Nucleus accumbens (tissue), 56 donors: ENCODE measurements at places on chromosomes 5 and 9.

- DNase-seq = no peak
Observed at GRCh38 chr9:73773896-73774295, 622.2 kb downstream of the ANXA1 start.

GRCh38 chr9:127064335-127064734 lies 58.1 kb downstream of the ANGPTL2 start:
- DNase-seq = no peak

DNA sequence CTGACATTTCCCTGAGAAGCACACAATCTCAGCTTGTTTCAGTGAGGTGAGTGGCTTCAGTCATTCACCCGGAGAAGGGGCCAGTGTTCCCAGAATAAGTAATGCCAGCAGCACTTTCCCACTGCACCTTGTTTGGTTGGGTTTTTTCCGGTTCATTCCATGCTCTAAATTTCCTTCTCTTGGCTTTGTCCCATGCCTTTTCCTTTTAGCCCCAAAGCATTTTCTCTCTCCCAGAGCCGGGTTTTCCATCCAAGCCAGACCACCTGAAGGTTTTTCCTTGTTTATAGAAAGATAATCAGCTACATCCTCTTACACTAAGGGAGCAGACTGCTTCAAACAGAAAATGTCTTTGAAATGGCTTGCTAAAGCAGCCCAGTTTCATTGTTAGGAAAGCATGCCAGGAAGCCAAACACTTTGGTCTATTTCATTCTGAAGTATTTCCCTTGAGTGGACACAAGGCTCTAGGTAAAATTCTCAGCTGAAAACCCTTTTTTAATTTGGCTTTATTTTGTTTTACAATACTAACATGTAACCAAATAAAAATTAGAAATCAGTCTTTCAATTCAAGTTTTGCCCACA lies 501.6 kb downstream of the DTWD2 start:
- DNase-seq = no peak

DNA sequence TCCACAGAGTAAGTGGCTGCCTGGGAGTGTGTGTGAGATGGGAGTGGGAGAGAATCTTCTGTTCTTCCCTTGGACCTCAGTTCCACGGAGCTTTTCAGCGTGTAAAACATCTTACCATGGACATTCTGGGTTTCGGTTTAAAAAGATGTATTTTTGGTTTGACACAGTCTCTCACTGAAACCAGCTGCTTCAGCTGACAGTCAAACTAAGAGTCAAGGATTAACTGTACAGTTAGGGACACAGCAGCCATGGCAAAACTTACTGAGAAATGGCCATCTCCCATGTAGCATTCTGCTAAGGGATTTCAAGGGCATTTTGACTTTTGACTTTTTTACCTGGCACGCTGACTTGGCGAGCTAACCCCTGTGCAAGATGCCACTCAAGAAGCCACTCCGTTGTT lies 93.8 kb upstream of the IL12B start:
- DNase-seq = no peak

- no peak for DNase-seq
Observed at GRCh38 chr9:97854696-97855485, 1.9 kb downstream of the FOXE1 start.

DNA sequence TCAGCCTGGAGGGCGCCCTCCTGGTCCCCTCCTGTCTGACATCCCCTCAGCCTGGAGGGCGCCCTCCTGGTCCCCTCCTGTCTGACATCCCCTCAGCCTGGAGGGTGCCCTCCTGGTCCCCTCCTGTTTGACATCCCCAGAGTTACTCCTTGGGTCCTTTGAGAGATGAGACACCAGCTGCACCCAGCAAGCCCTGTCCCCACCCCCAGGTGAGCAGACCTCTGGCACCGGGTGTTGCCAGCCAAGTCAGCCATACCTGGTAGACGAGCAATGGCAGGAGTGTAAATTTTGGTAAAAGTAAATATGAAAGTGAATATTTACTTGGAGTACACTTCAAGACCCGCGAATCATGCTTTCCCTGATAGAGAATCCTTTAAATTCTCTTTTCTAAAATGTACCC lies 25.4 kb downstream of the EXOC3 start:
- no peak for DNase-seq

DNA sequence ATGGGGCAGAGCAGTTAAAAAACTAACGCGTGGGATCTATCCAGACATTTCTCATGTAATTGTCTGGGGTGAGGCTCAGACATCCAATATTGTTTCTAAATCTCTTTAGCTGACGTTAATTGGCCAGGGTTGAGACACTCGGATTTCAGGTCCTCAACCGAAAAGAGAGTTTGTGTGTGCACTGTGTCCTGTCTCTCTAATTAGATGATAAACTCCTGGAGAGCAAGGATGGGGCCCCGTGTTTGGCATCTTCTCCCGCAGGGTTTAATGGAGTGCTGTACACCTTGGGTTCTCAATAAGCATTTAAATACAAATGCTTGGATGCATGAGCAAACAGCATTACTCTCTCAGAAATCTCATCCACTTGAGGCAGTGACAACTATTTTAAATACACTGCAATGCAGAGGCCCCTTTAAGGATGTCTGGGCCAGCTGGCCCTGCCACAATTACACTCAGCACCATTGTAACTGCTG lies 139.6 kb downstream of the MTX3 start:
- no peak for DNase-seq

GRCh38 chr5:124342027-124342471 lies 404.4 kb downstream of the ZNF608 start:
- DNase-seq = no peak

DNA sequence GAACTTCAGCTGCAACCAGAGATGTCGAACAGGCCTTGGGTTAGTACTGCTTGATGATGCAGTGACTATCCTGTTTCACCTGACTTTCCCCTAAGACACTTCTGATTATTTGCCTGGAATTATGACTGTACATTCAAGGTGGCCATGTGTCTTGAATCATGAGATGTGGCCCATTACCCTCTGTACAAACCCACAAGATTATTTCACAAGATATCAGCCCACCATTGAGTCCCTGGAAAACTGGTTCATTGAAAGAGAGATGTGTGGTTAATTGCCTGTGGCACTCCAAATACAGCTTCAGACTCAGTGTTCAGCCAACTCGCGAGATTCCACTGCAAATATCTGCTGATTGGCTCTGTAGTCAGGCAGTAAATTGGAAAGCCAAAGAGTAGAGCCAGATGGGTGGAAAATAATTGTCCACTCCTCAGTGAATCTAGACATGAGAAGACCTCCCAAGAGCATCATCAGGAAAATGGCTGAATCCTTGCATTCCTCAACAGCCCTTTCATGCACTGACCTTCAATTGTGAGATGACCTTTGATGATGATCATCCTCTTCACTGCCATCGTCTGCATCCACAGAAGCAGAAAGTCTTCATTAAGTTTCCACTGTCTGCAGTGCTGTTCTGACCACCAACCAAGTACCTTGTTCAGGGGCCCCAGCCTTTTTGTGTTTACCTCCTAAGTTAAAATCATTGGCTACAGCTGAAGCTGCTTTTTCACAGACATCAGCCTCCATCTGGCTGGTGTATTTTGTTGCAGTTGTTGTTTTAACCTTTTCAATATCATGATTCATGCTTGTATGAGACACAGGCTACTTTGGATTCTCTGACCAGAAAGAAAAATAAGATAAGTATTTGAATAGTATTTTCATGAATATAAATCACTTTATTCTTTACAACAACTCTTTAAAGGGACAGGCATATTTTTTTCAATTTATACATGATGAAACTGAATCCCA lies 75.2 kb downstream of the ESM1 start:
- no peak for DNase-seq

DNA sequence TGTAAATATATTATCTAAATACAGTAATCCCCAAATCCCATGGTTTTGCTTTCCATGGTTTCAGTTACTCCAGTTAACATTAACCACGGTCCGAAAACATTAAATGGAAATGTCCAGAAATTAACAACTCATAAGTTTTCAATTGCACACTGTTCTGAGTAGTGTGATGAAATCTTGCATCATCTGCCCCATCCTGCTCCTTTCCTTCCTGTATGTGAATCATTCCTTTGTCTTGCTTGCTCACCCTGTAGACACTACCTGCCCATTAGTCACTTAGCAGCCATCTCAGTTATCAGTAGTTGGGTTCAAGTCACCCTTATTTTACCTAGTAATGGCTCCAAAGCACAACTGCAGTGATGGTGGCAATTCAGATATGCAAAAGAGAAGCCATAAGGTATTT lies 1568.5 kb upstream of the WWC1 start:
- no peak for DNase-seq

- DNase-seq = no peak
Observed at GRCh38 chr9:91417602-91418214, 5.9 kb downstream of the NFIL3 start.

DNA sequence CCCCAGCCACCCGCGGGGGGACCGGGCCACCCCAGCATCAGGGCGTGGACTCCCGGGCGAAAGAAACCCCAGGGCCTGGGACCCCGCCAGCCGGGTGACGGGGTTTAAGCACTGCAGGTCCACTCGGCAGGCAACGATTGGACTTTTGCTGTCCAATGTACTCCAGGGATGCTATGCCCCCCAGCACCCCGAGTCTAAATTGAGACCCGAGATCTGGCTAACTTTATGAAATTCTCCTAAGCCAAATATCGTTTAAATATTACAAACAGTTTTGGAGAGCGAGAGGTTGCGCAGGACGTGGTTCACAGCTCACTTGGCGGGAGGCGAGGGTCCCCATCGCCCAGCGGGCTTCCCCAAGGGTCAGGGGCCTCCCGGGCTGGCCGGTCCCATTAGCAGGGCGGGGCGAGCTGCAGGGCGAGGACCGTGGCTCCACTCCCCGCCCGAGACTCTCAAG lies 384 bp upstream of the MRPS2 start:
- no peak for DNase-seq

DNA sequence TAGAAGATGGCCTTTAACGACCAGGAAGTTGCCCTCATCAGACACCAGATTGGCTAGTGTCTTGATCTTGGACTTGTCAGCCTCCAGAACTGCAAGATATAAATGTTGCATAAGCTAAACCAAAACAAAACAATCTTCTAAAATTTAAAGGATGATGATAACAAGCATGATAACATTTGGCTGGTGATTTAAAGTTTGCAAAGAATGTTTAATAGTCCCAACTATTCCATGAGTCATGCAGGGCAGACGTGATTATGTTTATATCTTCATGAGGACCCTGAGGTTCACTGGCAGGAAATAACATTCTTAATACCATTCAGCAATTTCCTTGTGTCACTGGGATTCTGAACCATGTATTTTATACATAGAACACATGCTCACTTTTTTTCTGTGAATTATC lies 319.8 kb downstream of the HCN1 start:
- no peak for DNase-seq

GRCh38 chr5:133295520-133295919 lies 243.7 kb downstream of the HSPA4 start:
- DNase-seq = no peak

DNA sequence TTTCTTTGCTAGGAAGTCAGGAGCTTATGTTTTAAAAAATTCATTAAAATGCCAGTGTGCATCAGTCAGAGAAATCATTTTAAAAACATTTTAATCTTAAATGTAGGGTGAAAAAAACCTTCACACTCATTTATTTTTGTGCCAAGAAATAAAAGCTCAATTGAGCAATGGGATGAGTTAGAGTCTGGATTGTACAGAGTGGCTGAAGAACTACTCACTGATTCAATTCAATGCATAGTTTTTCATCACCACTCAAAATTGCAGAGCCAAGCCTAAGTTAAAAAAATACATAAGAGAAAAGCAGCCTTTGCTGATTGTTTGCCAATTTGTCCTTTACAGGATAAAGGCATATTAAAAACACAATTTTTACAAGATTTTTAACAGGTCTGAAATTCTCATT lies 168.2 kb upstream of the DMRTA1 start:
- DNase-seq = no peak

- DNase-seq = no peak
Observed at GRCh38 chr5:43785198-43785597, 182.2 kb downstream of the NNT start.
